CD4-positive, alpha-beta memory T cell (primary cell): ENCODE measurements at places on chromosomes 16 and 17.
A peak's percentile ranks its signal among the peaks of the same experiment; 100 is the strongest.

- DNase-seq = no peak
These were observed 189.8 kb downstream of the KATNIP start for GRCh38 chr16:27739606-27740357.

DNA sequence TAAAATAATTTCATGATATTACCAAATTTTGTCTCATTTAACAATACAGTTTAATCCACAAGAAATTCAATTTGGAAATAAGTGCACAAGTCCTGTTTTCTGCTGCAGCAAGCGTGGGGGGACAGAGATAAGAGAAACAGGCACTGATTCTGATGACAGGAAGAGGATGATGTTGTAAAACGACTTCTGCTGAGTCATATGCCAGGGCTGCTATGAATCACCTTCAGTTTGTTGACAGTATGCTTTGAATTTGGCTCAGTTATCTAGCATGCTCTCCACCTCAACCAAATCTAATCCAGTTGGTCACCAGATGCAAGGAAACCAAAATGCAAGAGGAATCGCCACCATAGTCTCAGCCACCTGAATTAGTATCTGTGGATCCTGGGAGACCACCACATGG is 244.1 kb upstream of the MON1B start:
- DNase-seq = no peak

DNA sequence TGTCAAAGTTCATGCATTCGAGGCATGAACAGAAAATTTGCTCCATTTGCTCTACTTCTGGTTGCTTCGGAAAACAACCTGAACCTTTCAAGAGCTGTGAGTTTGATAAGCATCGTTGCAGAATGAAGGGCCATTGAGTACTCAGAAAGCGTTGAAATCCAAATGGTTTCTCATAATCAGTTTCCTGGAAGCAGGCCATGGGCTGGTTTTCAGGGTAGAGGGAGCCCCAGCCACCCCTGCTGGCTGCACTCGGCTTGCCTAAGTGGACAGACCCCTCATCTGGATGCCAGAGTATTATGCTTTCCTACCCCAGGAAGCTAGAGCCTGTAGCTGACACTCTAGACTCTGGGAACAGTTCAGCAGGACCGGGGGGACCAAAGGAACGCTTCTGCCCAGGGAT is 24.4 kb downstream of the SCNN1G start:
- no peak for DNase-seq

- DNase-seq = peak; percentile 7
These were observed 3.0 kb downstream of the KRT27 start for GRCh38 chr17:40779181-40779909.

- DNase-seq = no peak
These were observed 75.6 kb downstream of the GNAO1 start for GRCh38 chr16:56266641-56267607.

DNA sequence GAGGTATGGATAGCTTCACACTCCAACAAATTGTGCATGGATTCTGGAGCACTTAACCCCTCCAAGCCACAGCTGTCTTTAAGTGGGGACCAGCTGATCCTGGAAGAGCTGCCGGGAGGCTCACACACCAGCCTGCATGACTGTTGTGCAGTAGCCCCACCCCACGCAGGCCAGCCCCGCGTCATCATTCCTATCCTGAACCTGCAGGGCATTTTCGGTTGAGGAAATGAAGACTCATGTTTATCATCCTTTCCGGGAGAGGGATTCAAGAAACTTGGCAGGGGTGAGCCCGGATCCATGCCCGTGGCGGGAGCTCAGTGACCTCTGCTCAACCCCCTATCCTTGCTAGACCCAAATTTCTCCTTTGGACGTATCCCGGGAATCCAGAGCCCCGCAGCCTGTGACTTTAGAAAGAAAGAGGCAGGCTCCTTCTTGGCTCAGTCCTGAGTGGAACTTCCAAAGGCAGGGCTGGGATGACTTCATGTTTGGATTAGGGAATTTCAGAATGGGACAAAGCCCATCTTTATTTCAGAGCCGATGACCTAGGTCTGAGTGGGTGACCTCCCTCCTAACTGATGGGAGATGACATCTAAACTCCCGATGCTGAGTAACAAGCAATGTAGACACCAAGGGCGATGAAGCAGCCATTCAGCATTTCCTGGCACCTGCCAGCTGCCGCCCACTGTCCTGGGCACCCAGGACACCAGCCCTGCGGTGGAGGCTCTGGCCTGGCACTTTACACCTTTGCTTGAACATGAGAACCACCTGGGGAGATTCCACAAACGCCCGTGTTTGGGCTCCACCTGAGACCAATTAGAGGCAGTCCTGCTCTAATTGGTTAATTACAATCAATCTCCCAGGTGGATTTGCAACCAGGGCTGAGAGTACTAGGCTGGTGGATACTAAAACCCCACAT is 43.3 kb upstream of the CMIP start:
- no peak for DNase-seq

GRCh38 chr17:70947636-70948565 is 778.6 kb downstream of the KCNJ2 start:
- no peak for DNase-seq

GRCh38 chr16:80804526-80805383 is at the start of gene CDYL2:
Gene CDYL2 (minus strand): TSS chr16:80804598. CDS start chr16:80804173, 425 bp downstream.
- peak; percentile 49 for DNase-seq

DNA sequence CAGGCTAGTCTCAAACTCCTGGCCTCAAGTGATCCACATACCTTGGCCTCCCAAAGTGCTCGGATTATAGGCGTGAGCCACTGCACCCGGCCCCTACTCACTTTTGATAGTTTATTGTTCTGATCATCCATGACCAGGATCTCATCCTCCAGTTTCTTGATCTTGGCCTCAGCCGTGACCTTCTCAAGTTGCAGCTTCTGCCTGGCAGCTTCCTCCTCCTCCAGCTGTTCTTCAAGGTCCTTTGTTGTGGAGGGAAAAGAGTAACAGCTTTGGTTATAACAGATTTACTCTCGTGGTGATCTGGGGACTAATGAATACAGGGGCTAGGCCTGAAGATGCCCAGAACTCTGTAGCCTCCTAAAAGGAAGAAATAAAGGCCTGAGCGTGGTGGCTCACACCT is 89.9 kb downstream of the NDE1 start:
- no peak for DNase-seq

DNA sequence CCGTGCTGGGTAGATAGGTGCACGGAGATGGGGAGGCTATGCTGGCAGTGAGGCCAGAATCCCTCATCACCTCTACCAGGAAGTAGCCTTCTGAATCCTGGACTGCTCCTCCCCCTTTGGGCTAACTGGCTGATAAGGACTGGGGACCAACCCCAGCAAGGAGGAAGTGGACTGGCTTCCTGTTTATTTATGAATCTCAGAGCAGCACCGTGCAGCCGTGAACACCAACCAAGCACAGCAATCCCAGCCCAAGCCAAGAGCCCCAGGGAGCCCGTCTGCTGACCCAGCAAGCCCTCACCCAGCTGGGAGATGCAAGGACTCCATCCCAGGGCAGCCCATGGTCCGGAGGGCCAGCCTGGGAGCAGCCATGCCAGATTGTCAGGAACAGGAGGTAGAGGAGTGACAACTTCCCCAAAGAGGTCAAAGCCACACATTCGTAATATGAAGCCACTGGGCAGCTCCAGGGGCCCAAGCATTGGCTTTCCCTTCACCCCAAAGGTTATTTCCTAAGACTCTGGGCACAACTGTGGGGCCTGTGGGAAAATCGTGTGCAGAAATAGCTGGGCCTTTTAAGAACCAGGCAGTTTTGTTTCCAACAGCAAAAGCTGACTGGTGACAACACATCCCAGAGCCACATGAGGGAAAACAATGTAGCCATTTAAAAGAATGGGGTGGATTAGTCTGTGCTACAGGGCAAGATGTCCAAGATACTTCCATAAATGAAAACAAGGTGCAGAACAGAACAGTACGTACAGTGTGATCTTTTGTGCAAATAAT is 23.9 kb downstream of the PHB1 start:
- DNase-seq = no peak

DNA sequence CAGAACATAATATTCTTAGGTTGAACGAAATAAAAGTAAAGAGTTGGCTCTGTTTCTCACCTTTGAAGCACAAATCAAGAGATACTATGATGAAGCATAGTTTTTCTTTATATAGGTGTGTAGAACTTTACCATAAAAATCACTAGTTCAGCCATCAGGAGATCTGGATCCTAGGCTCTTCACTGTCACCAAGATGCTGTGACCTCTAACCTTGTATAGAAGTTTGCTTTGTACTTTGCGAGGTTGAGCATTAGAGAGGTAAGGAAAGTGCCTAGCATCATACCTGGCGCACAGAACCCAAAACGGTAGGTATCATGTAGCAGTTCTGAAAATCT is 553 bp upstream of the CDC6 start:
- no peak for DNase-seq

GRCh38 chr16:6976716-6977115 is 355.9 kb upstream of the RBFOX1 start:
- no peak for DNase-seq

- no peak for DNase-seq
These were observed 53.2 kb downstream of the MYH3 start for GRCh38 chr17:10603931-10604330.

DNA sequence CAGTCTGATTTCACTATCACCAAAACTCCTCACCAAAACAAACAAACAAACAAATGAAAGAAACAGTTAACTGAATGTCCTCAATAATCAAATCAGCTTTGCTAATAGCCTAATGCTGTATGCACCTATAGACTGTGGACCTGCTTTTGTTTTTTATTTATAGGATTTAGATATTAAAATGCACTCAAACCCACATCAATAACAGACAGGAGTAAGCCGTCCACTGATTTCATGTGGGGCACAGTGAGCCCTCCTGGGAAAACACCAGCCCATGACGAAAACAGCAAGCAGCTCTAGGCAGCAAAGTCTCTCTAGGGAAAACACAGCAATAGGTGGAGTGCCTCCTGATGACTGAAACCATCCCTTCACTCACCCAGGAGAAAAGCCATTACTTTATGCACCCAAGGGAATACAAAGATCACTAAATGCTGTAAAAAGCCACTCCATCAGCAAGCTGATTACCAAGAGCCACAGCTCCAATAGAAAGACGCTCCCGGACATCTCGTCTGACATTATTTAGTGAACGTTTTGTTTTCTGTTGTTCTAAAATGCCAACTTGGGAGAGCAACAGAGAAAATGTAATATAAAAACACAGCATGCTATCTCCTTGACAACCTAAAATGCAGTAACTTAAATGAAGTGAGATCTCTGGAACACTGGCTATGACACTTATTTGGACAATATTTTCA is 47.8 kb downstream of the ANKFY1 start:
- no peak for DNase-seq

- no peak for DNase-seq
These were observed 24.8 kb downstream of the SLC38A10 start for GRCh38 chr17:81270279-81270678.

DNA sequence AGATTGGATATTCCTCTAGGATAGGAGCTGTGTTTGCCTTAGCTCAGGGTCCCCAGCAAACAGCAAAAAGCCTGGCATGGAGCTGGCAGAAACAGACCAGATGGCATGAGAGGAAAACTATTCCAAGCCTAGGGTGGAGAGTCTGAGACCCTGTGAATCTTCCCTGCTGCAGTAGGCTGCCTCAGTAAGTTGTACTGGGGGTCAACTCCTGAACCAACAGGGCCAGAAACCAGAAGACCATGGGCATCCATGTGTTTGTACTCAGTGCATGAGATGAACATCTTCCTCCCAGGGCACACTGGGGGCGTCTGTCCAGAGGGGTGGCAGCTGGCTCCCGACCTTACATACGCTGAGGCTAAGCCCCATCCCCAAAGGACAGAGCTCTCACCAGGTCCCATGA is 214.4 kb downstream of the C16orf78 start:
- no peak for DNase-seq

GRCh38 chr16:169014-169413 is 3.2 kb downstream of the HBM start:
- DNase-seq = no peak

DNA sequence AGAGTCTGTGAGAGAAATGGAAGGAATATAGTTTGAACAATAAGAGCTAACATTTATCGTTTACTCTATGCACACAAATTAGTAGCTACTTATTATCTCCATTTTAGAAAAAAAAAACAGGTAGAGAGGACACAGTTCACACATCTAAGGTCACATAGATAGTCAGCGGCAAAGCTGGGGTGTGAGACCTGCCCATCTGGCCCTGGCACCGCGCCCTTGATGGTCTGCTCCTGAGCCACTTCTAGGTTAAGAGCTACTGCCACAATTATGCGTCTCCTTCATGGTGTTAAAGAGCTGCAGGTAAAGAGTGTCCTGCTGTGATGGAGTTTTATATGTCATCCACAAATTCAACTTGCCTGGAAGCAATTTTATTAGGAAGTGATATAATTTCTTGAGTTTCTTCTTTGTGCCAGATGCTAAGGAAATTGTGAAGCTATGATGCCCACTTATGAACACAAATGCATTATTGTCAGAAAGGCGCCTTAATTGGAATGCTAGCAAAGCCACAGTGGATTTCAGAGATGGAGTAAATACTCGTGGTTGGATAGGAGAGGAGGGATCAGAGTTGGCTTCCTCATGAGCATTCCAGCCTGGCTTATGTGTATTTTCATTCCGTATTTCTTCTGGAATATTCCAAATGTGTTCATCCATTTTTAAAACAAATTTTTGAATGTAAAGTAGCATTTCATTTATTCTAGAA is 21.3 kb upstream of the MFSD6L start:
- no peak for DNase-seq

DNA sequence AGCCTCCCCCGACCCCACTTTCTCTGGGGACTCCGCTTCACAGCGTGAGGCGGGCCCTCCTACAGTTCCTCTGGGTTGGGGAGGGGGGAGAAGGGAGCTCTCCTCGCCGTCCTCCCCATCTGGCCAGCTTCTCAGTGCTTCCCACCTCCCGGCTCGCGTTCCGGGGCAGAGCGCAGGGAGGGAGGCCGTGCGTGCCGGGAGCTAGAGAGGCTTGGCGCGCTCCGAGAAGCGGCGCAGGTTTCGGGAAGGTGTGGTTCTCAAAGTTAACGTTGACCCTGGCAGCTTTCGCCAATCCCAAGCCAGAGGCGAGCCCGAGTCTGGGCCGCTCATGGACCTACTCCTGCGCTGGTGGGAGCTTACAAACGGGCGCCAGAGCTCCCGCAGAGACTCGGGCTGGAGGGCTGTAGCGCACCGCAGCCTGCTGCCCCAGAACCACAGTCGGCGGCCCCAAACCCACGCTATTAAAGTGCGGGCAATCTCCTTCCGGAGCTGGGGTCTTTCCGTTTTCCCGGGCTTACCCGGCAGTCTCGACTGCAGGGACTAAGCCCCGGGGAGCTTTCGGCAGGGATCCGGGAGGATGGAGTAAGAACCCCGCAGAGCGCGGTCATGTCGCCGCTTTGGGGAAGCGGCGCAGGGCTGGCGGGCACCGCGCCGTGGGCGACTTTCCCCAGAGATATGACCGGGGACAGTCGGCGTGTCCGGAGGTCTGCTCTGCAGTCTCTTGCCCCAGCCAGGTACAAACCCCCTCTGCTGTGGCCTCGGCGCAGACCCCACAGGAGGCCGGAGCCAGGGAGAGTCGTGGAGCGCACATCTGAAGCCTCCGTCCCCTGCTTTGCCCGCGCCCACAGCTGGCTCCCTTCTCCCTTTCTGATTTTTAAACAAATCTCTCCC is 787 bp downstream of the CDH11 start:
- DNase-seq = no peak

- no peak for DNase-seq
These were observed 331 bp upstream of the ZNF287 start for GRCh38 chr17:16569358-16569712.
